ENCODE measurements at places on chromosomes 3 and 15.

GRCh38 chr3:152377184-152377570, 108.4 kb downstream of the MBNL1 start:
- DNase-seq, result no peak

DNA sequence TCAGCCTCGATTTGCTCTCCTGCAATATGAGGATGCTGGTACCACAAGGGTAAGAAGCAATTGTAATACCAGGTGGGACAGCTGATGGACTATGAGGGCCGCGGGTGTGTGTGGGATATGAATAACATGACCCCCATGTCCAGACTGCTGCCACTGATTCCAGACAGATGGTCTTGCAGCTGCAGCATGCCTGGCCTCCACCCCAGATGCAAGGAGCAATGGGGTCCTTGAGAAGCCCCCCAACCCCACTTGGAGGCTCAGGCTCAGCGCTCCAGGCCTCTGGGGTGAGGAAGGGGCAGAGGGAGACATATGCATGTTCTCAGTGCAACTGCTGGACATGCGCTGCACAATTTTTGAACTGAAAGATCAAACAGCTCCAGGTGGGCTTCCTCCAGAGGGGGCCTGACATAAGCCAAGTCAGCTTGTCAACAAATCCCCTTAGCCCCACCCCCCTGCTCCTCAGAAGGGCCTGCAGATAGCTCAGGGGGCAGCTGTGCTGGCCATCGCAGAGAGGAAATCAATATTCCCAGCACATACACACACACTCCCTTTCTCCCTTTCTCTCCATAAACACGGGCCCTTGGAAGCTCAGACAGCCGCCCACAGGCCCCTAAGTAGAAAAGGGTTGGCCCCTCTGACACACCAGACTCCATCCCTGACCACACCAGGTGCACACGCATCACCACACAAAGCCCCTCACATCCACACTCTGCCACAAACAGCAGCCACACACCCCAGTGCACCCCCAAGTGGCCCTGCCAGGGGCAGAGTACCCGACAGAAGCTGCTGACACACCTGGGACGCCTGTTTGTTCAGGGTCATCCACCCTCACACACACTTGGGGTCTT, 107.0 kb downstream of the IQSEC1 start:
- DNase-seq, result no peak

DNA sequence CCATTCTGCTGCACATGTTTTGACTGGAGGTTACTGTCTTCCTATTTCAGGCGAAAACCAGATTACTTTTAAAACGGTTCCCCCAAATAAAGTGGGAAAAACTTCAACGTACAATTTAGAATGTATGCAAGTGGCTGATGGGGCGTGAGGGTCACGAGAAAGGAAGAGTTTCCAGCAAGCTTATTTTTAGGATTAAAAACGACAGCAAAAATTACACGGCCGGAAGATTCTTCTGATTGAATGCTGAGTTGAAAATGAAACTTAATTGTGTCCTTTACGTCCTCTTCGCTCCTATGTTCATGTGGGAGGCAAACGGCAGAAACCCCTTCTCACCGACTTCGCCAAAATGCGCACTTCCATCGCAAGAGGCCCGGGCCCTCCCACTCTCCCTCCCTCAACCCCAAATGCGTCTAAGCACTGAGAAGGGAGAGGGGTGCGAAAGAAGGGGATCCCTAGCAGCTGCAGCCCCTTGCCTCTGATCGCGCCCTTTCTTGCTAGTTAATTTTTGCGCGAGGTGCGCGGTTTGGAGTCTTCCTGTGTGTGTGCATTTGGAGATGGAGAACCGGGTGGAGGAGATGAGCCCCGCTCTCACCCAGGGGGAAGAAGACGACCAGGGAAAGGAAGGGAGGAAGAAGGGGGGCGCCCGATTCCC, 656 bp downstream of the CD47 start:
- DNase-seq, result peak; percentile 71

GRCh38 chr3:45309876-45310275, 78.5 kb upstream of the LARS2 start:
- no peak for DNase-seq

DNA sequence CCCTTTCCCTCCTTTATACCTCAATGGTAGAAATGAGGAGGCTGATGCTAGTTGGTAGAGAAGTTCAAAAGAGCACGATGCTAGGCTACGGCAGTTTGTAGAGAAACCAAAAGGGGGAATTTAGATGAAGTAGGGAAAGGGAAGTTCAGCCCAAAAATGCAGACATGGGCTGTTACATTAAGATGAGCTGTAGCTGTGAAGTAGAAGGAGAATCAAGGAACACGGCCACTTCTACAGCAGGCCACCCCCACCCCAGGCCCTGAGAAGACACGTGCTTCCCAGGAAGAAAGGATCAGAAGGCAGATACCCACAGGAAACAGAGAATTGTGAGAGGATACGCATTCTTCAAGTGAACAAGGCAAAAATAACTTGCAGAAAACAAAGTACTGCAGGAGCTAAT, 2.1 kb upstream of the PARP14 start:
- no peak for DNase-seq

GRCh38 chr3:59963676-59964075, 913.9 kb upstream of the CFAP20DC start:
- DNase-seq, result no peak

- DNase-seq, result no peak
Measured at GRCh38 chr3:63354160-63354559, 76.1 kb downstream of the SYNPR start.

DNA sequence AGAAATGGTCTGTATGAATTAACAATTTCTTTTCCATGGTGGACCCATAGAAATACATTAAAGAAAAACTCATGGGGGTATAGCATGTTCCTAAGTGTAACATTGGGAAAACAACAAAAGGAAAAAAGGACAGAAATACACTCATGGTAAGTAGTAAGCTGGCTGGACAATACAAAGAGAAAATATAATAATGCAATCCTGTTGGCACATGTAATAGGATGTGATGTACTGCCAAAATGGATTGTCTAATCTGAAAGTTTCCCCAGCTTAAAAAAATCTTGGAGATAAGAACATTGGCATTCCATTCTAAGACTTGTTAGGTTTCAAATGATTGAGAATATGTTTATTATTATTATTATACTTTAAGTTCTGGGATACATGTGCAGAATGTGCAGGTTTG, 128.1 kb downstream of the MBNL1 start:
- DNase-seq, result no peak

DNA sequence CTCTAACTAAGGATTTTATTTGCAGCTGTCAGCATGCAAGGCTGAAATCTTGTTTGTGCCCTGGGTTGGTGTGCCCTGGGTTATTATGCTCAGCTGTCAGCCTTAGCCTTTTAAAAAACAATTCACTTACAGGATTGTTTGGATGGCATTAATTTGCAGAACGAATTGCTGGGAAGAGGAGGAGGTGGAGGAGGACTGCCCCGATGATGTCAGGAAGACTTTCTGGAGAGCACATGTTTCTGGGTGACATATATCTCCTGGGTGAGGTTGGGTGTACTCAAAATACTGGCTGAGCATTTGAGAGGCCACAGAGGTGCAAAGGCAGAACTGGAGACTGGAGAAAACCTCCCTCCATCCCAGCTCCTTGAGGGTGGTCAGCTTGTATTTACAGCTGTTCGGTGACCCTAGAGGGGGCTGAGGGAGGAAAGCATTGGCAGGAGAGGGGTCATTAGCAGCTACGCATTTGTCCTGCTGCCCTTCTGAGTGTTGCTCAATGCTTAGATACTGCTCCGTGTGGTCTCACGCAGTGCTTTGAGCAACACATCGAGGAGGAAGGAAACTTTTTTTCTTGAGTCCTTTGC, 59.8 kb upstream of the PSMD6 start:
- DNase-seq, result no peak

DNA sequence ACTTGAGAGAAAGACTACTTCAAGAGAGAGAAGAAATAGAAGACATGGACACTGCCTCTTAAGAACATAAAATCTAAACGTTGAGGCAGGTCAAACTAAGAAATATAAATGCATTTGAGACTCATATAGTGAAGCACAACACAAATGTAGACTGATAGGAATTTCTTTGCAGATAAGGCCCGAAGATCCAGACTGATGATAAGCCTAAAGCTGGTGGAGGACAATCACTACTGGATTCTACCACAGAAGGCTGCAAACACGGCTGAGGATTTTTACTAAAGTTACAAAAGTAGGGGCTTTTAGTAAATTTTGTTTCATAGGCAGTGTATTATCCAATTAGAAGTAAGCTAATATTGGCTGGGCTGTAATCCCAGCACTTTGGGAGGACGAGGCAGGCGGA, 278.3 kb downstream of the RAP2B start:
- DNase-seq, result no peak

GRCh38 chr3:165641569-165642310, 195.5 kb downstream of the BCHE start:
- no peak for DNase-seq

DNA sequence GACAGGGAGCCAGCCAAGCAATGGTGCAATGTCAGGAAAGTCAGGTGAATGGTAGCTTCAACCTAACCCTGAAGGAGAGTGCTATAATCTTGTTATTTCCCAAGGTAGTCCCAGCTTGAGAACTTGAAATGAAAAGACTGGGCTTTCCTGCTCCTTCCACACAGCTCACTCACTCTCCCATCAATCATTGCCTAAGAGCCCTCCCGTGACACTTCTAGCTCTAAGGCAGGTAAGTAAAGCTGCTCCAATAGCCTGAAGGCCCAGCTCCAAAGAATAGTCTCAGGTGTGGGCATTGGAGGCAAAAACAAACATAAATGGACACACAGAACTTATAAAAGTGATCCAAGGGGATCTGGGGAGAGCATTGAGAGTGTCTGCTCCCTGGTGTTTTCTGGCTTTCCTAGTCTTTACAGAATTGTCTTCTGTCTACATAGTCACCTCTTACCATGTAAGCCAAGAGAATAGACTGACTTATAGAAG, 63.1 kb upstream of the TBC1D5 start:
- DNase-seq, result no peak

- DNase-seq, result no peak
Measured at GRCh38 chr3:36457667-36458066, 77.4 kb downstream of the STAC start.

DNA sequence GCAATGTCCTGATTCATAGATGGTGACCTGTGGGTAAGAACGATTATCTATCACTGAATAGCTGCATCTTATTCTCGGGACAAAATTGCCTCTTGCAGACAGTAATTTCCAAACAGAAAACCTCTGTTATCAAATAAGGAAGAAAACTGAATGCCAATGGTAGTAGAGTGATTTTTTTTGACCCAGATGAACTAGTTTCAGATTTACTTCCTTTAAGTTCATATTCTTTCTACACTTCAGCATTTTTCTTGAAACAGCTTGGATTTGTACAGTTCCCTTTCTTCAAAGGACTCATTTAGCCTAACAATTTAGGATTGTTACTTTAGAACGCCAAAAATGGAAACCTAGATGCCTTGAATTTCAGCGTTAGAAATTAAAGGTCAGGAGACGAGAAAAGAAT, 14.6 kb downstream of the ETV5 start:
- DNase-seq, result no peak

- DNase-seq, result peak; percentile 3
Measured at GRCh38 chr3:191329654-191330529, at the start of gene UTS2B. TSS of gene UTS2B (minus strand) at chr3:191330526. CDS start at chr3:191282189, 48,337 bp downstream.

DNA sequence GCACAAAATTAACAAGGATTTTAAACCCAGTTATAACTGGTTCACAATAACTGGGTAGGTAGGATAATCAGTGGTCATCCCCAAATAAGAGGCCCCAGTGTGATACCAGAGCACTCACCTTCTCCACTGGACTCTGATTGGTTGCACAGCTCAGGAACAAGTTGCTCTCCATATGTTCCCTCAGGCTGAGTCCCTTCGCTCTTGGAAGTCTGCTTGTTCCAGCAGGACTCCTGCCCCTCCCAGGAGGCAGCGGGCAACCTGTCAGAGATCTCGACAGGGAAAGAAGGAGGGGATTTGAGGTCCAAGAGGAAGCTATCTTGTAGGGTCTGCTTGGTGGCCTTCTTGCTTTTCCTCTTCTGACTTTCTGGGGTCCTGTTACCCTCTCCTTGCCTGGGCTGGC, 51.6 kb upstream of the HEG1 start:
- DNase-seq, result no peak

DNA sequence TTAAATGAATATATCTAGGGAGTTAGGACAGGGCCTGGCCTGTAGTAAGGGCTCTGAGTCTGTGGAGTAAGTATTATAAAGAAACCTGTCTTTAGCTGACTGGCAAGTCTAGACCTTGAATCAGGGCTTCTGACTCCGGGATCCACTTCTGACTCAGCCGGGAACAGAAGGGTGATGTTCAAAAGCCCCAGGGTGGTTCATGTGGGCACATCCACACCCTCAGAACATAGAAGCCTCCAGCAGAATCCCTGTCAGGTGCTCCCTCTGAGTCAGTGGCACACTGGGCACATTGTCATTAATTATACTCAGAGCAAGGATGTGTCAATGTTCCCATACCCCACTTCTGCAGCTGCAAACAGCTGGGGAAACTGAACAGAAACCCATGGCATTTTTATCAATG, 26.7 kb upstream of the SNRK start:
- no peak for DNase-seq

GRCh38 chr3:117786349-117786748, 1076.8 kb downstream of the TUSC7 start:
- no peak for DNase-seq

DNA sequence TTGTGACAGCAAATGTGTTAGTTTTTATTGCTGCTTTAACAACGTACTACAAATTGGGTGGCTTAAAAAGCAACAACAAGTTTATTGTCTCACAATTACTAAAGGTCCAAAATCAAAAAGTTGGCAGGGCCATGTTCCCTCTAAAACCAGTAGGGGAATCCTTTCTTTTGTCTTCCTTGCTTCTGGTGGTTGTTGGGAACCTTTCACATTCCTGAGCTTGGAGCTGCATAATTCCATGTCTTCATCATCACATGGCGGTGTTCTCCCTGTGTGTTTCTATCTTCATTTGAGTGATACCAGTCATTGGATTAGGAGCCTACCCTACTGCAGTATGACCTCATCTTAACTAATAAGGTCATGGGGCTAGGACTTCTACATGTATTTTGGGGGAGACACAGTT, 7.4 kb downstream of the SPRED1 start:
- DNase-seq, result no peak

GRCh38 chr3:18215639-18216038, 209.5 kb downstream of the SATB1 start:
- DNase-seq, result no peak

GRCh38 chr3:58351920-58352319, 19.2 kb downstream of the PXK start:
- no peak for DNase-seq

DNA sequence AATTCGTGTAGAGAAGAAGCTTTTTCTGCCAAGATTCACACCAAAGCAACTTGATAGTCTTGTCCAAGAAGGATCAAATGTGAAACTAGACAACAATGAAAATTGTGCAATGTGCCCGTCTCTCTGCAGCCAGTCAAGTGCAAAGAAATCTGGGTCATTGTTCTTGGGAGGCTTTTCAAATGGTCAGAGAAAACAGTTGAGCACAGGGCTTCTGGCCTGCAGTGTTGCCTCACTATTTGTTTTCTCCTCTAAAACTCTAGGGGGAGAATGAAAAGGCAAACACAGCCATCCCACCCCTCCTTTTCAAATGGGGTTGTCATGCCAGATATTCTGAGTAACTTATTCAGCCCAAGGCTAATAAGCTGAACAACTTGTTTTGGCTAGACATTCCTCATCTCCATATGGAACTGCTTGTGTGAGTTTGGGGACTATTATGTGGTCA, 417.6 kb upstream of the CDIN1 start:
- no peak for DNase-seq

All from activated CD4-positive, alpha-beta T cell treated with anti-CD3 and anti-CD28 coated beads for 4 hours (primary cell).